Lower leg skin (tissue), 4 donors: ENCODE measurements at places on chromosomes 2 and 18.

DNA sequence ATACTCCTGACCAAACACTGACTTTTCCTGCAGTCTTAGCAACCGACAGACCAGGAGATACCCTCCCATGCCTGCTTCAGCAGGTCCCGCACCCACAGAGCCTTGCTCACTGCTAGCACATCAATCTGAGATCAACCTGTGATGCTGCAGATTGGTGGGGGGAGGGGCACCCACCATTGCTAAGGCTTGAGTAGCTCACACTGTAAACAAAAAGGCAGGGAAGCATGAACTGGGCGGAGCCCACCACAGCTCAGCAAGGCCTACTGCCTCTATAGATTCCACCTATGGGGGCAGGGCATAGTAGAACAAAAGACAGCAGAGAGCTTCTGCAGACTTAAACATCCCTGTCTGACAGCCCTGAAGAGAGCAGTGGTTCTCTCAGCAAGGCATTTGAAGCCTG, 109.7 kb downstream of the SP100 start:
- no peak for DNase-seq

DNA sequence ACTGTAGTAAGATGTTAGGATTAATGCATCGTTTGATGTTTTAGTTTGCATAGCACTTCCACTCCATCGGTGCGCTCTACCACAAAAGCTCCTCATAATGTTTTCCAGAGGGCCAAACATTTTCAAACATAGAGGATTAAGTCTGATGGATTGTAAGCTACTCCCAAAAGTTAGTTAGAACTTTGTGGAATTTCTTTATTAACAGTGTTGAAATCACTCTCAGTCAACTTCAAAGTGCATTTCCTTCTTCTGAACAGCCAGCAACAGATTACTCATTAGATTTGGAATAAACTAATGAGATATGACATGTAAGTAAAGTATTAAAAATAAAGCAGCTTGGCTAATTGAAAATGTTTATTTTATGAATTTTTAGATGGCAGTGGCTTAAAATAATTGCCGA, 30.1 kb upstream of the CTAGE1 start:
- no peak for DNase-seq

GRCh38 chr2:47601568-47601967, 181.4 kb upstream of the MSH6 start:
- DNase-seq, result no peak

DNA sequence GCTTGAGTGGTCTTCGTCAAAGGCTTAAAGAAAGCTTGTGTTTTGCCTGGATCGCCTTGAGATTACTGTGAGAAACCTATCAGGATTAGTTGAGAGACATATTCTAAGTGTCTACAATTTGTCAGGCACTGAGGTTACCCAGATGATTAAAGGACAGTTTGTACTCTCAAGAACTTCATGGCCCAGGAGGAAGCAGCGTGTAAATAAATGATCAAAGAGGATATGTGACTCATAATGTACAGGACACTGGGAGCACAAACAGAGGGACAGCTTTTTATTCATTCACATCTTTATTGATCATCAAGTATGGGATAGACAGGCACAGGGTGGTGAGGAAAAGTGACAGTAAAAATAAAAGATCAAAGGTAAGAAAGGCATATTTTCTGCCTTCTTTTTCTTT, 152.6 kb upstream of the FSHR start:
- DNase-seq, result no peak

DNA sequence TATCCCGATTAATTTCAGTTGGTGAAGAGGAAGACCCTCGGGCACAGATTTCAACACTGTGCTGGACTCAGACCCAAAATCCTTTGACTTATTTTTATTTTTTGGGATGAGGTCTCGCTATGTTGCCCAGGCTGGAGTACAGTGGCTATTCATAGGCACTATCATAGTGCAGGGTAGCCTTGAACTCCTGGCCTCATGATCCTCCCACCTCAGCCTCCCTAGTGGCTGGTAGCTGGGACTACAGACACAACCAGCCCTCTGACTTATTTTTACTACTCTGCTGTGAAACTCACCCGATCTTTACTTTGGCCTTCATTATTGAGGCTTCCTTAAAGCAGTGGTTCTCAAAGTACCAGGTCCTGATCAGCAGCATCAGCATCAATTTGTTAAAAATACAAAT, 18.2 kb upstream of the ADAM17 start:
- DNase-seq, result no peak

DNA sequence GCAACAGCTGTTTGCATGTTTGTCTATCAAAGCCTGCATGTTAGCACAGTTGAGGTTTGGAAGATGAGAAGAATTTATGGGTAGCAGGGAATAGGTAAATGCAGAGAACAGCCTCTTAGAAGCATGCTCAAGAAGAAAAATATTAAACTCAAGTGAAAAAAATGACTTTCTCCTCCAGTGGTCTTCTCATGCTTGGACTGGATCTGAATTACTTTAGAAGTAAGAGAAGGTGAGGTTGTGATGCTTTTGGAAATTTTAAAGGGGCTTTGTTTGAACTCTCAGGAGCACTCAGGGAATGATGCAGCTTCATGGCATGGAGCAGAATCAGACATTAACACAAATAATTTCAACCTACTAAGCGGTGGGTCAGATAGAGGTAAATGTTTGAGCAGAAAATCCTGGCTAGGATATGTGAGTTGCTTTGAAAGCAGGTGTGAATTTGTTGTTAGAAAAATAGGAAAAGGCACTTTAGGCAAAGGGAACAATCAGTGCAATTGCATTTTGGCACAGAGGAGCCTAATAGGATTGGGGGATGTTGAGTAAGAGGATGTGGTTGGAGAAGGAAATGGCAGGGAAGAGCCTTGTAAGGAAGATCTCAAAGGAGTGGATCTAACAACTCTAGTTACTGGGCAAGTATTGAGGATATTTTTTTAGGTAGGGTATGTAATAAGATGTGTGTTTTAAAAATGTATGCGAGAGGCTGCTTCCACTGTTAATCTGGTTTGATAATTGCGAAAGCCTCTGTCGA, 76.3 kb downstream of the DDX1 start:
- no peak for DNase-seq

GRCh38 chr2:67772216-67773170, 290.3 kb downstream of the C1D start:
- DNase-seq, result no peak

- no peak for DNase-seq
These were observed 317.5 kb downstream of the TMX3 start for GRCh38 chr18:68397241-68398035.

DNA sequence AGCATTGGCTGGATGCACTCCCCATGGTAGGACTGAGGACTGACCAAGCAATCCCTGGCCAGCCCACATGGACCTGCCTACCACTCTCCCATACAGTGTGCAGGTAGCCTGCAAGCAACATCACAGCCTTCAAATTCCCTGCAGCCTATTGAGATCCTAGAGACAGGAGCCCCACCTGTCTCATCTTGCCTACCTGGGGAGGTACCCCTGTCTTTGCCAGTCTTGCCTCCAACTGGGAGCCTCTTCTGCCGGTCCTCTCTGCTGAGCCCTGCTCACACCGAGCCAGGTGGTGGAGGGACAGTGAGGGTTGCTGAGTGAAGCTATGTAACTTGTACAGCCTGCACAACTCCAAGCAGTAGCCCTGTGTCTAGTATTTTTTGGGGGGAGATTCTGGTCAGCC, 29.9 kb downstream of the TTC32 start:
- DNase-seq, result no peak

GRCh38 chr2:41741951-41742595, 305.7 kb upstream of the PKDCC start:
- DNase-seq, result no peak

DNA sequence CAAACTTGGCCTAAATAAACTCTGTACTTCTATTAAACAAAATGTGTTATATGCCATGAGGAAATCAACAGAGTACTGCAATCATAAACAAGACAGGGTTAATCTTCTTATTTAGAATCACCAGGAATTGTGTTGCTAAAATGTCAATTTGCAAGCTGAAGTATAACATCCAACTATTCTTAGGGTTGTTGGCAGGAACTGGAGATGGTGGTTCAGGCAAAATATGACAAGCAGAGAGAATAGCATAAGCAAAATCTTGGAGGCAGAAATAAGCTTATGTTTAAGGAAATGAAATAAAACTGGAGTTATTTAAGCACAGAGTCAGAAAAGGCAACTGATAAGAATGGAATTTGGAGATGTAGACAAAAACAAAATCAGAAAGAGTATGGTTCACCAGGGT, 463.8 kb upstream of the SLC8A1 start:
- DNase-seq, result no peak

- peak; percentile 94 for DNase-seq
These were observed 266.6 kb downstream of the CYP26B1 start for GRCh38 chr2:71880846-71881610.

- DNase-seq, result no peak
These were observed 528.0 kb downstream of the CPS1 start for GRCh38 chr2:211084352-211084751.

DNA sequence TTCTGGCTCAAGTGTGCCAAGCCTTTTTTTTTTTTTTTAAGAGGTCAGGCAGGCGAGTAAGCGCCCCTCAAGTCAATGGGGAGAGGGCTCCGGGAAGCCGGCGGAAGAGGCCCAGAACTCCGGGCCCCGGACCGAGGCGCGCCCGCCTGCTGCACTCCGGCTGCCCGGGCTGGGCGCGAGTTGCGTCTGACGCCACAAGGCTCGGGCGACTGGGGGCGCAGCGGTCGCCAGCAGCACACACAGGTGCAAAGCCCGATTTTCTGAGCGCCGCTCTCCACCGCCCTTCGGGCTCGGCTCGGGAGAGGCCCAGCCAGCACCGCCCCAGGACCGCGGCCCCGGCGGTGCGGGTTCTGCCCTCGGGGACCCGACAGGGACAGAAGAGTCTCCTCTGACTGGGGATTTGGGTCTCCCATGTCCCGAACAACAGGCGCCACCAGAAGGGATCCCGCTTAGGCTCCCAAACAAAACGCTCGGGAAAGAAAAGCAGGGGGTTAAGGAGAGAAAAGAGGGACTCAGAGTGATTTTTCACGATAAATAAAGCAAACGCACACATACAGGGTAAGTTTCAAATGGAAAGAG, 787 bp downstream of the ERBB4 start:
- DNase-seq, result peak; percentile 82

DNA sequence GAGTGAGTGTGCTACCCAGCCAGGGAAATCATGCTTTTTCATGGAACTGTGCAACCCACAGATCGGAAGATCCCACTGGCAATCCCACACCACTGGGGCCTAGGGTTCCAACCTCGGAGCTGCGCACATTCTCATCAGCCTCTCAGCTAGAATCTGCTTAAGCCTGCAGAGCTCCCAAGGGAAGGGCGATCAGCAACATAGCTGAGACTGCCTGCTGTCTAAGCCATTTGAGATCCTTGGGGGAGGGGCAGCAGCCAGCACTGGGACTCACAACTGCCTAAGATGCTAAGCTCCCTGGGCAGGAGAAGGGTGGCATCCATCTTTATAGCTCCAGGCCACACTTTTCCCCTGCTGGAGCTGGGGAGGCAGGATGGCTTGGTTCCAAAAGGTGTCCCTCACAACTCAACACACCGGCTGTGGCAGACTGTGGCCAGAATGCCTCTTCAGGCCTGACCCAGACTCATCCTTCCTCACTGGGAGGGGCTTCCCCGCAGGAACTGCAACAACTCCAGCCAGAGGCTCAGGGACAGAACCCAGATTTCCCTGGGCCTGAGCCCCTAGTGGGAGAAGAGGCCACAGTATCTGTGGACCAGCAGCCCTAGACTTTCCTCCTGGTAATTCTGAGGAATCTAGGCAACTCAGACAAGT, 1133.3 kb upstream of the PIK3C3 start:
- no peak for DNase-seq

DNA sequence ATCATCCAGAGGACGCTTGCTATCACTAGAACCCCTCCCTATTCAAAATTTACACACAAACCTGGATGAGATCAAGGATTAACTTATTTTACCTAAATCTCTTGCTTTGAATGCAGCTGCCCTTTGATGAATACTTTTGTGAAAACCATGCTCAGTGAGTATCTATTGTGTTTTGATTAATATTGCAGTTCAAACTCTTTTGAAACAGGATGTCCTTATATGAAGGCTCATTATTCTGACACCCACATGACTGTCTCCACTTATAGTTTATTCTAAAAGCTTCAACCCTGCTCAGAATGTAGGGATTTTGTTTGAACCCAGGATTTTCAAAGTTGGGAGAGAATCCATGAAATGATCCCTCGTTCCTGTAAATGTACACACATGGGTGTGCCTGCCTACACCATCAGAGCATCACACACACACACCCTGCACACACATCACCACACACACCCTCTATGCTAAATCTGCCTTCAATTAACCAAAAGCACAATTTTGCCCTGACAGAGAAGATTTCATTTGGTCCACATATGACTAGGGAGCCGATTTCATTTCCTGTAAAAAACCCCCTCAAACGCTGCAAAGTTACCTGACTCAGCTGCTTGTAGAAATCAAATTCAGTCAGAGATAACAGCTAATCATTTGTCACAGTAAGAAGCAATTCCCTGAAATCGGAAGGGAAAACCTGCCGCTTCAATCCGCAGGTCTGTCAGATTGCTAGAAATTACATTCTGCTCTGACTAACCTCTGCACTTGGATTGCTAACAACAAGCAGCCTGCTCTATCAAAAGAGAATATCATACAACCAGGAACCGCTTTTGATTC, 65.2 kb downstream of the ZEB2 start:
- no peak for DNase-seq

- DNase-seq, result no peak
These were observed 21.0 kb upstream of the HDAC4 start for GRCh38 chr2:239421851-239422250.

GRCh38 chr18:22088029-22088428, 81.4 kb upstream of the GATA6 start:
- peak; percentile 33 for DNase-seq

DNA sequence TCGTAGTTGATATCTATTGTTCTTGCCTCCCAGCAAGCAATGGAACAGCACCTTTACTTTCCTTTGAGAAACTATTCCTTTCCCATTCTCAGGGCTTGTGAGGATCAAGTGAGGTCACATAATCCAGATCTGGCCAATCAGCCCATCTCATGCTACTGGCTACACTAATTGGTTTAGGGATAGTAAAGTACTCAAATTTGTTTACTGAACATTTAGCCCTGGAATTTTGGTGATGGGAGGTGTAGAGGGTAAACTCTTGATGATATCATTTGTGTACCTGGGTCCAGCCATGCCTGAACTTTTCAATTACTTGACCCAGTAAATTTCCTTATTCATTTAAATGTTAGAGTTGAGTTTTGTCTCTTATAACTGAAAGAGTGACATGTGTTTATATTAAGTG, 195.8 kb upstream of the TNP1 start:
- DNase-seq, result no peak

DNA sequence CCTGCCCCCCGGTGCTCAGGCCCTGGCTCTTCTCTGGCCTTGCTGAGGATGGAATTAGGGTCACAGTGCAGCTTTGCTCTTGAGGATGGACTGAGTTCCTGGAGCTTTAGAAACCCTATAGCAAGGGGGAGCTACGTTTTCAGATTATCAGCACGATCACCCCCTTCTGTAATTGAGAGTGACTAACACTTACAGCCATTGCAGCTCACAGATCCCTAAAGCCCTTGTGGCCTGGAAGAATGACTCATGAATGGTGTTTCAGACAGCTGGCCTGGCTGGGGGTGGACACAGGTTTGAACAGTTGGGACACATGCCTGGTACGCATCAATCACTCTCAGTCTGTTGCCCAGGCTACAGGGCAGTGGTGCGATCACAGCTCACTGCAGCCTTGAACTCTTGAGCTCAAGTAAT, 79.7 kb upstream of the IGFBP5 start:
- no peak for DNase-seq
